ENCODE measurements at places on chromosomes 1 and 21.
A peak's percentile ranks its signal among the peaks of the same experiment; 100 is the strongest.

GRCh38 chr1:51044834-51045233, 57.2 kb upstream of the C1orf185 start:
- DNase-seq, result peak; percentile 2

DNA sequence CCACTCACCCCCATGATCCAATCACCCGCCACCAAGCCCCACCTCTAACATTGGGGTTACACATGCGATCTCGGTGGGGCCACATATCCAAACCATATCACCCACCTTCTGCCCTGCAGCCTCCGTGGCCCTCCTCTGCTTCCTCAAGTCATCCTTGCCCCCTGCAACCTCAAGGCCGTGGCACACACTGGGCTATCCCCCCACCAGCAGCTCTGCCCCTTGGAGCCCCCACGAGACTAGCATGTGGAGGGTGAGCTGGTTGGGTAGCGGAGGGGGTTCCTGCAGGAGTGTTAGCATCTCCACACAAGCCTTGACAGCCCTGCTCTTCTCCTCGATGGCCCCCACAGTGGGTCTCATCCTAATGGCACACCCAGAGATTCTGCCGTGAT, 100.8 kb downstream of the TOMM20 start:
- no peak for DNase-seq

- DNase-seq, result no peak
These were observed 73.3 kb downstream of the NVL start for GRCh38 chr1:224256640-224257039.

GRCh38 chr1:56573311-56573710, 6.1 kb downstream of the PLPP3 start:
- DNase-seq, result no peak

- no peak for DNase-seq
These were observed 7.0 kb downstream of the KRTAP15-1 start for GRCh38 chr21:30447056-30447455.

DNA sequence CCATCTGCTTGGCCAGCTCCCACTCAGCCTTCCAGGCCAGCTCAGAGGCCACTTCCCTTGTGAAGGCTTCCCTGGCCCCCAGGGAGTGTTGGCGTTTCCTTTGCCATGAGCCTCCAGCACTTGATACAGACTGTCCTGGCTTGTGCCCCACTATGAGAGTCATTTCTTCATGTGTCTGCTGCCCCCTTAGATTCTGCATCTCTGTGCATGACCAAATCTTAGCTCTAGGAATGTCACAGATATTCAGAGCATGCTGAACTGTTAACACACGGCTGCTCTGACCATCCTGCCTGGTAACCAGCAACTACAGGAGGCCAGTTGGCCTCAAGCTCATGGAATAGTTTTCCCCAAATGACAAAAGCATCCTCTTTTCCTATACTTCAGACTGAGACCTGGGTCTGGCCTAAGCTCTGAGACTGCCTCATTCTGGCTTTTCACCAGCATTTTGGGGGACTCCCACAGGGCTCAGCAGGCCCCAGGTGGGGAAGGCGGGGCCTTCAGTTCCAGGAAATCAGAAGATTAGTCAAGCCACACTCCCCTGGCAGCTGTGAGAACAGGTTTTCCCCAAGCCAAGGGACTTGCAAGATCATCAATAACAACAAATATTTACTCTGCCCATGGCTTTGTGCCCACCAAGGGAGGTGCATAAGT, 182.6 kb upstream of the EDN2 start:
- no peak for DNase-seq

GRCh38 chr1:186207391-186208085, 167.5 kb downstream of the TPR start:
- DNase-seq, result no peak

DNA sequence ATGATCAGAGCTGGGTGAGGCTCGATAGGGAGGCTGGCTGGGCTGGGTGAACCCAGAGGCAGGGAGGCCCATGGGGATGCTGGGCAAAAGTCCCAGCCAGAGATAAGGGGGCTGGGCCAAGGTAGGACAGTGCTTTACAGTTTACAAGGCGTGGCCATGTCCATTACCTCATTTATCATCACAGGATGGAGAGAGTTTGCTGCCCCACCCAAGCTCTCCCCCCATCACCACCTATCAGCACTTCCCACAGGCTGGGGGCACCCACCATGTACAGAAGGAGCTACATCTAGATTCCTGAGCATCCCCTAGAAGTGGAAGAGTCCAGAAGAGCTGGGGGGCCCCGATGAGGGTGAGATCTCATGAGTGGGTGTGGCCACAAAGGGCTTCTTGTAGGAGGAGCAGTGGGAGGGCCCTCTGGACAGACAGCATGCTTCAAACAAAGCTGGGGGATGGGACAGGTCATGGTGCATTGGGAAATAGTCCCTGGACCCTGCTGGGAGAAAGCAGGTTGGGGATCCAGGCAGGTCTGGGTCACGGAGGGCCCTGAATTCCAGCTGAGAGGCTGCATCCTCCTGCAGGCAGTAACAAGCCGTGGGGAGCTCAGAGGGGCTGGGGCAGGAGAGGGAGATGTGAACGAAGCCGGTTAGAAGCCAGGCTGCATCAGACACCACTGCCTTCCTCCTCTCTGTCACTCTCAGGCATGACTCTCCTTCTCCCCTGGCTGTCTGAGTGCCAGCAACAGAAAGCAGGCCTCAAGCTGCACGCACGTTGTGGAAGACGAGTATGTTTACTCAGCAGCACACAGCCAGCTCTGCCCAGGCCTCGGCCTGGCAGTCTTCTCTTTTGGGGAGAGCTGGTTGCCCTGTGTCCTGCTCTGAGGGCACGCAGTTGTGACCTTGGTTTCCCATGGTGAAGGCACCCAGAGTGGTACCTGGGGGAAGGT, 202.3 kb downstream of the HIVEP3 start:
- no peak for DNase-seq

GRCh38 chr1:110003747-110004428, 19.3 kb downstream of the AHCYL1 start:
- no peak for DNase-seq

GRCh38 chr1:234958066-234958705, 170.5 kb downstream of the TOMM20 start:
- no peak for DNase-seq

GRCh38 chr1:160064746-160065145, 5.2 kb downstream of the KCNJ10 start:
- DNase-seq, result no peak

GRCh38 chr1:160565564-160565963, 13.7 kb downstream of the CD84 start:
- DNase-seq, result no peak

DNA sequence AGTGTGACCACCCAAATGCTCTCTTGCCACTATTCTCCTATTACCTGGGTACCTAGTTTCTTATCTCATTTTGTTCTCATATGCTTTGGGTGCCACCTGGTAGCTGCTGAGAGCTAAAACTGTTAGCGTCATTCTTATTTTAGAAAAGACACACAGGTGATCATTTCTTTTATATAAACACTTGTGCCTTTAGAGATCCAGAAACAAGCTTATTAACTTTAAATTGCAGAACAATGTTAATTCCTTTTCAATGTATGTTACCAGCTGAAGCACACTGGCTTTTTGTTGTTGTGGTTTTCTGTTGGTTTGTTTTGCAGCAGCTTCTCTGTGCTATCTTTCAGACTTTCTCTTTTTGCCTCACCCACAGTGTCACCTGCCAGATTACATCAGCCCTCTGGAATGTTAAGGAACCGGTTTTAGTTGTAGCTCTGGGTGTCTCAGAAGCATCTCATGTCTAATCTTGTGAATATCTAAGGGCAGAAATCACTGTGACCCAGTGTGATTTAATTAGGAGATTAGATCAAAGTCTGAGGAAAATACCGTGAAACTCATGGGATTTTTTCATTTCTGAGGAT, 43.4 kb upstream of the SLC19A2 start:
- no peak for DNase-seq

DNA sequence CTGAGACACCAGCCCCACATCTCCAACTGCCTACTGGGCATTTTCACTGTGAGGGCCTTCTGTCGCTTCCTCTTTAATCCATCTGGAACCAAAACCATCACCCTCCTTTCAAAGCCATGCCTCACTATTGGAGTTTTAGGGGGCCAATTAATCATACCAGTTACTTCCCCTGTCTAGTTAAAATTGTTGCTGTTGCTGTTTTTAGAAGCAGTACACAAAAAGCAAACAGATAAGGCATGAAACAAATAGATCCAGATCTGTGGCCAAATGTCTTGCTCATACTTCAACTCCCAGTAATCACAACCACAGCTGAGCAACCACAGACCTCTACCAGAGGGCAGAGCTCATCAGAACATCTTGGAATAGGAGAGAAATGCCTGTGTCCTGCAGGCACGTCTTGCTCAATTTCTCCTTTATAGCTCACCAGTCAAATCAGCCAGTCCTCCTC, 133.8 kb upstream of the C1orf105 start:
- DNase-seq, result no peak

- DNase-seq, result no peak
These were observed 185.1 kb upstream of the CAMK1G start for GRCh38 chr1:209398313-209398991.

GRCh38 chr1:236066828-236067386, 2.0 kb upstream of the NID1 start:
- DNase-seq, result peak; percentile 20

- no peak for DNase-seq
These were observed 40.8 kb upstream of the TMPRSS2 start for GRCh38 chr21:41548781-41549180.

DNA sequence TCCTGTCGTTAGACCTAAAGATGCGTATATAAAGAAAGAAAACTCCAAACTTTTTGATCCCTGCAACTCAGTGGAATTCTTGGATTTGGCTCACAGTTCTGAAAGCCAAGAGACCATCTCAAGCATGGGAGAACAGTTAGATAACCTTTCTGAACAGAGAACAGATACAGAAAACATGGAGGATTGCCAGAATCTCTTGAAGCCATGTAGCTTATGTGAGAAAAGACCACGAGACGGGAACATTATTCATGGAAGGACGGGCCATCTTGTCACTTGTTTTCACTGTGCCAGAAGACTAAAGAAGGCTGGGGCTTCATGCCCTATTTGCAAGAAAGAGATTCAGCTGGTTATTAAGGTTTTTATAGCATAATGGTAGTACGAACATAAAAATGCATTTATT, 33.1 kb downstream of the MDM4 start:
- no peak for DNase-seq

DNA sequence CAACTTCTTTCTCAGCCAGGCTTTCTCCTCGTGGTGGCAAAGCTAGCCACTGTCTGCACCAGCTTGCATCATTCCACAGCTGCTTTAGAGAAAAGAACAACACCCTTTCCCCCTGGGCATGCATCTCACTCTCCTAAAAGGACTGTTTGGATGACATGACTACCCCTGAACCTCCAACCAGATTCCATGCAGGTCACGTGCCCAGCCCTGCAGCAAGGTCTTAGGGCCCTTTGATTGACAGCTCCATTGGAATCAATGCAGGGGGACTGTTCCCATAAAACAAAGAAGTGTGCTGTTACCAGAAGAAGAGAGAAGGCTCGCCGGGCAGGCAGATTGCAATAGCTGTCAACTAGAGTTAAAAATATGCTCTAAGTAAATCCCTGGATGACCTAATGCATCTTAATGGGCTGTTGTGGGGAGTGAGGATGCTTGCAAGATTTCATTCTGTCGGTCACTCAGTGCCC, 24.4 kb downstream of the KCNA2 start:
- DNase-seq, result no peak

GRCh38 chr1:229139331-229140118, 131.4 kb upstream of the RAB4A start:
- no peak for DNase-seq

GRCh38 chr1:38539931-38540330, 319.6 kb downstream of the RRAGC start:
- DNase-seq, result no peak

Data from immature natural killer cell (primary cell).